NT2/D1 (cell line): ENCODE measurements at places on chromosomes 5 and 9.

- no peak for DNase-seq
These were observed 63.3 kb downstream of the COL23A1 start for GRCh38 chr5:178526773-178527457.

DNA sequence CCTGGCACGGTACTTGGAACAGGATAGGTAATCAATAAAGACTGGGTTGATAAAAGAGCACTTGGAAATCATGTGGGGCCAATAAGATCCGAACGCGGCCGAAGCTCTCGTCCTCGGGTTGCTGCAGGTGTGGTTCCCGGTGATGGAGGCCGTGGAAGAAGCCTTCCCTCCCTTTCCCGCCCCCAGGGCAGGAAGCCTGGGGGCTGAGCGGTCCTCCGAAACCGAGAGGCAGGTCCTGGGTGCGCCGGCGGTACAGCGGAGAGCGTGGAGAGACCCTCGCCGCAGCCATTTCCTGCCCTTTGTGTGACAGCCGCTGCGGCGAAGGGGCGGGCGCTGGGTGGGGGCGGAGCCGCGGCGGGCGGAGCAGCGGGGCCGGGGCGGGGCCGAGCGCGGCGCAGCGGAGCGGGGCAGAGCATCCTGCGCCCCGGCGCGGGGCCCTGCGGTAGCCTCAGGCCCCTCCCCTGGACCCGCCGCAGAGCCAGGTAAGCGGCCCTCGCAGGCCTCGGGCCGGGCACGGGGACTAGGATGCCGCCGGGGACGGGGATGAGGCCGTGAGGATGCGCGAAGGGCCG is at the start of gene CYFIP2:
Gene CYFIP2 (plus strand): TSS at position 410 of the 572 bp plus-strand sequence. CDS start 19,239 bp downstream, outside the sequence.
- DNase-seq, result no peak

- DNase-seq, result no peak
These were observed 188.1 kb downstream of the MELK start for GRCh38 chr9:36760667-36761420.

DNA sequence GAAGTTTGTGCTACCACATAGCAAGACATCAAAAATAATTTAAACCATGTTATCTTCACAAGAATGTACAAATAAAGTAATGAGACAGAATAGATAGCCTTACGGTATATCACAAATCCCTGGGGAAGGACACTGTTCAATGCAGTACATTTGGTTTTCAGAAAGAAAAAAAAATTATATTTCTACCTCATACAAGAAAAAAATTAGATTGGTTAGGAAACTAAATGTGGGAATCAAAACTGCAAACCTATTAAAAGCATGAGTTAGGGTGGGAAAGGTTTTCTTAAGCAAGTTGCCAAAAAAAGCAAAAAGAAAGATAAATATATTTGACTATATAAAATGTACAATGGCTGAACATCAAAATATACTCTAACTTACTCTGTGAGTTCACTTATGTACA is 201.9 kb upstream of the NREP start:
- DNase-seq, result no peak

DNA sequence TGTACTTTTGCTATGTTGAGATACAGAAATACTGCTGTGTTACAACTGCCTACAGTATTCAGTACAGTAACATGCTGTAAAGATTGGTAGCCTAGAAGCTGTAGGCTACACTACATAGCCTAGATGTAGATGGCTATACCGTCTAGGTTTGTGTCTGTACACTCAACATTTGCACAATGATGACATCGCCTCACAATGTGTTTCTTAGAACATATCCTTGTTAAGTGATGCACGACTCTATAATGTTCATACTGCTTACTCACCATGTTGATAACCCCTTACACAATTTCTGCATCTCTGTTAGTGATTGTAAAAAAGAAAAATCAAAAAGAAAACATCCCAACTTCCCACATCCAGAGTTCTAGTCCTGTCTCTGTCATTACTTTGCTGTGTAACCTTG is 450.0 kb downstream of the CCDC171 start:
- DNase-seq, result no peak

- no peak for DNase-seq
These were observed 116.7 kb downstream of the MLLT3 start for GRCh38 chr9:20505574-20505973.

DNA sequence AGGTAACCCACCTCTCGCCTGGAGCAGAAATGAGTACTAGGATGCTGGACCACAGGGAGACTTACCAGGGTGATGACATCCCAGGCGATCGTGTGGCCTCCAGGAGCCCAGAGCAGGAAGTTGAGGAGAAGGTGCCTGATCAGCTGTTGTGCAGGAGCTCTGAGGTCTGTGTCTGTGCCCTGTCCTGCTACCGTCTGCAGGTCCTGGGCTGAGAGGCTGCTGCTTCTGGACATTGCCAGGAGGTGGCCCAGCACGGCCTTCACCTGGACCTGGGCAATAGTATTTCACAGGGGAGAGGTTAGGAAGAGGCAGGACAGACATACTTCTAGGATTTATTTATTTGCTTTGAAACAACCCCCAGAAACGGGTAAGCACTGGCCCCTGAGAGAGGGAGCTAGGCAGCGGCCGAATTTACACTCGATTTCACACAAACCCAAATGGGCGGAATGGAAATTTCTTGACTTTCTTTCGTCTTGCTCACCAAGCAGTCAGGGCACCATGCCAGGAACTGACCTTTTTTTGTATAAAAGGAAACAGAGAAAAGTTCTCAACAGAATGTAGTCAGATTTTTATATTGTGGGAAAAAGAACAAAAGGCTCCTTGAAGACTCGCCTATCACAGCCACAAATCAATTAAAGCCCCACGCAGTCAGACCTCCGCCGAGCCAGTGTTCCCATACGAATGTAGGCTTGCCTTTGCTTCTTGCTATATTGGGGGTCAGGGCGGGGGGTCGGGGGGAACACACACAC is 210.3 kb downstream of the FANCC start:
- no peak for DNase-seq

- DNase-seq, result no peak
These were observed 584.8 kb downstream of the HINT1 start for GRCh38 chr5:130580264-130580663.

GRCh38 chr9:129267141-129267540 is 89.1 kb upstream of the IER5L start:
- DNase-seq, result no peak

DNA sequence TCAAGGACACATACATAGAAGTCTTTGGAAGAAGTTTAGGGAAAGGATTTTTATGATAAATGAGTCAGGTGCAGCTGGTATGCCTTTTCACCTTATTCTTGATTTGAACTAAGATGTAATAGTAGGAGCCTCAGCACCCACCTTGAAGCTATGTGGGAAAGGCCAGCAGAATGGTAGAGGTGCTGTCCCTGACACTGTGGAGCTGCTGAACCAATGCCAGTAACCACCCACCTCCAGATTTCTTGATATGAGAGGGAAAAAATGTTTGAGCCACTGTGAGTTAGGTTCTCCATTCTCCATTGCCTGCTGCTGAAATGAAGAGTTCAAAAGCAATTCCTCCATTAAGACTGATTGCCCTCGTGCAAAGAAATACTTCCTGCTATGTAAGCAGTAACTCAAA is 12.2 kb upstream of the HMGCR start:
- DNase-seq, result no peak

DNA sequence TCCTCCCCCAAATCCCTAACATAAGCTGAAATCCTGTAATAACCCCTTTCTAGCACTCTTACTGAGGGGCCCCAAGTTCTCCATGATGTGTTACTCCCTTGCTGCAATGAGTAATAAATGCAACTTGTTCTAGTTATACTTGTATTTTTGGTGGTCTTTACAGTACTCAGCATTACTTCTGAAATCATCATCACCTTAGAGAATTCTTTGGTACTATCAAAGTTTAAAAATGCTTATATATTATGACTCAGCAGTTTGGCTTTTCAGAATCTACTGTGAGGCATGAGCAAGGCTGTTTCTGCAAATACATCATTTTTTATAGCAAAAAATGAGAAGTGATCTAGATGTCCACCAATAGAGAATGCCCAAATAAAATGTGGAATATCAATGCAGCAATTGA is 20.7 kb upstream of the ROPN1L start:
- DNase-seq, result no peak

DNA sequence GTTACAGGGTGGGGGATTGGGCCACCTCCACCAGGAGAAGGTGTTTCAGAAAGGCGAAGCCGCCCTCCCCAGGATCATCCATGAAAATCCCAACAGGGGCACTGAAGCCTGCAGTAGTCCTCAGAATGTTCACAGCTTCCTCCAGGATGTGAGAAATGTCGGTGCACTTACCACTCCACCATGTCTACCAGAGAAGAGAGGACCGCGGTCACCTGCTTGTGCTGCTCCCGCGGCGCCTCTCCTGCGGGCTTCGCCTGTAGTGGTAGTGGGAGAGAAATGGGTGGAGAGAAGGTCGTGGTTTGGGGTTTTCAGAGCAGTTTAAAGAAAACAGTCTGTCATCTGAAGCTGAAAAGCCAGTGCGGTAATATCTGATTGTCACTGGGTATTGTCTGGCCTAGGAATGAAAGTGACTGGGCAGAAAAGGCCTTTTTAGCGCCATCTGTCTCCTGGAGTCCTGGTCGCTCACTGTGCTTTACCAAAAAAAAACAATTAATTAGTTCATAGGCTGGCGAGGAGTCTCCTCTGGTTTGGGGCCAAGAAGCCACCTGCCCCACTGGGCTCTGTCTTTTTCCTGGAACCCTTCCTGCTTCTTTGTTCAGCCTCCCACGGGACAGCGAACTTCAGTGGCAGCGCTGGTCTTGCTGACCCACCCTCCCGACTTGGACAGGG is 23.0 kb upstream of the PPP1R26 start:
- no peak for DNase-seq

GRCh38 chr9:108709997-108710396 is 145.8 kb downstream of the ACTL7B start:
- DNase-seq, result no peak

GRCh38 chr9:134502809-134503211 is 138.8 kb upstream of the COL5A1 start:
- no peak for DNase-seq

GRCh38 chr9:36099718-36100117 is 36.8 kb upstream of the GLIPR2 start:
- DNase-seq, result no peak

GRCh38 chr9:29966247-29966646 is 2393.0 kb upstream of the C9orf72 start:
- no peak for DNase-seq

DNA sequence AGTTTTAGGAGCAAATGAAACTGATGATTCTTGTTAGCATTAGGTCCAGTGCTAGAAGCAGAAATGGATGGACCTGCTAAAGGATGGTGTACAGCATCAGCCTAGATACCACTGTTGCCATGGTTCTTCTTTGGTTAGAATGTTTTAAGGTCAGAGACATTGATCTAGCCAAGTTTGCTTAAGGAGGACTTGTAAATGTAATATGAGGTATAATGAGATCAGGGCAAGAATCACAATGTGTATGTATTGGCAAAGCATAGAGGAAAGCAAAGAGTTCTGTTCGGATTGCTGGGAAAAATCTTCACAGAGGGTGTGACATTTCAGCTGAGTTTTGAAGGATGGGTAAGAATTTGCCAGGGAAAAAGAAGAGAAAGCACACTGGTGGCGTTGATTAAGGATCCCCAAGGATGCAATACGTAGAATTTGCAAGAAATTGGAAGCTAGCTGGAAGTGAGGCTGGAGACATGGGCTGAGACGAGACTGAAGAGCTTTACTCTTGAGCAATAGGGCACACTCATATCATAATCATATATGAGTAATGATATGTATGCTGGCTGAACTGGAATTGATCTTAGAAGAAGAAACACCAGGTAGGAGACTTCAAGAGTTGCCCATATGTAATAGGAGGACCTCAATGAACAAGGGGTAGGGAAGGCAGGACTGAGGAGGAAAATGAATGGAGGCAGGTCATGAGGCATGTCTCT is 102.0 kb downstream of the ZNF462 start:
- DNase-seq, result no peak

- DNase-seq, result no peak
These were observed 24.9 kb downstream of the ADAM19 start for GRCh38 chr5:157550663-157551062.

- no peak for DNase-seq
These were observed 53.7 kb upstream of the SMIM32 start for GRCh38 chr5:136246632-136247031.

DNA sequence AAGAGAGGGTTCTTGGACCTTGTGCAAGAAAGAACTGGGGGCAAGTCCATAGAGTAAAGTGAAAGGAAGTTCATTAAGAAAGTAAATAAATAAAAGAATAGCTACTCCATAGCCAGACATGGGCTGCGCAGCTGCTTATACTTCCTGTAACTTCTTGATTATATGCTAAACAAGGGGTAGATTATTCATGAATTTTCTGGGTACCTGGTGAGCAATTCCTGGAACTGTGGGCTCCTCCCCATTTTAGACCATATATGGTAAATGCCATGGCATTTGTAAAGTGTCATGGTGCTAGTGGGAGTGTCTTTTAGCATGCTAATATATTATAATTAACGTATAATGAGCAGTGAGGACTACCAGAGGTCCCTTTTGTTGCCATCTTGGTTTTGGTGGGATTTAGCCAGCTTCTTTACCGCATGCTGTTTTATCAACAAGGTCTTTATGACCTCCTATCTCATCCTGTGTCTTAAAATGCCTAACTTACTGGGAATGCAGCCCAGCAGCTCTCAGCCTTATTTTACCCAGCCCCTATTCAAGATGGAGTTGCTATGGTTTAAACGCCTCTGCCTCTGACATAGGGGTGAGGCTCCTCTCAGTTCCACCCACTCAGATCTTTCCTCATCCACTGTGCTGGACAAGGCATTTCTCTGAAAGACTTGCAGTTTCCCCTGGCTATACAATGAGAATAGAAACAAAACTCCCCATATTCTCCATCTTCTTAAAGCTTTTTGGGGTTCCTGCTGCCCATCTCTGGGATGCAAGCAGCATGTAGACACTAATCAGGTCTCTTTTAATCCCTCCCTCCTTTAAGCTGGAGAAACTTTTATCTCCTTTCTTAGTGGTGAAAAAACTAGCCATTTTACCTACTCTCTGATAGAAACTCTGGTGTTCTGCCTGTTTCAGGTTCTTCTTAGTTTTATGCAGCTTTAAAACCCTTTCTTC is 91.2 kb downstream of the ARRDC3 start:
- no peak for DNase-seq

GRCh38 chr5:179870952-179871351 is 12.3 kb upstream of the MRNIP start:
- DNase-seq, result no peak

- DNase-seq, result no peak
These were observed 95.1 kb downstream of the ANXA2R start for GRCh38 chr5:42944989-42945388.
